ENCODE measurements at places on chromosomes 13 and 19.

GRCh38 chr13:112067116-112067741, at the start of gene SOX1:
SOX1 (plus strand) TSS chr13:112067149; CDS start chr13:112067659, 510 bp downstream.
- no peak for DNase-seq

- no peak for DNase-seq
These were observed 35.4 kb downstream of the KL start for GRCh38 chr13:33051632-33052031.

DNA sequence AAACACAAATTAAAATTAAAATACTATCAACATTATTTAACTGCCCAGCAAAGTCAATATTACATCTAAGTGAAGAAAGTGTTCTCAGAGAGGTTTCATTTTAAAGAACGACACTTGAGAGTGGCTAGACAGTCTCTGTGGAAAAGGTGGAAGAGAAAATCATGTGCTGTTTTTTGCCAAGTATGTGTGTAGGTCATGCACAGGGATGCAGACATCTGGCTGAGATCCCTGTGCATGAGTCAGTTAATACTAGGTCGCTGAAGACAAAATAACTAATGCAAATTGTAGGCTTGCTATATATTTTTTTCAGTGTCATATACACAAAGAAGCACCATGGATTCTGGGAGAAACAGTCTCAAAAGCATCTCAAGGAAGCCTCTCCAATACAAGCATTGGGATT, 44.3 kb upstream of the ENOX1 start:
- DNase-seq = no peak

DNA sequence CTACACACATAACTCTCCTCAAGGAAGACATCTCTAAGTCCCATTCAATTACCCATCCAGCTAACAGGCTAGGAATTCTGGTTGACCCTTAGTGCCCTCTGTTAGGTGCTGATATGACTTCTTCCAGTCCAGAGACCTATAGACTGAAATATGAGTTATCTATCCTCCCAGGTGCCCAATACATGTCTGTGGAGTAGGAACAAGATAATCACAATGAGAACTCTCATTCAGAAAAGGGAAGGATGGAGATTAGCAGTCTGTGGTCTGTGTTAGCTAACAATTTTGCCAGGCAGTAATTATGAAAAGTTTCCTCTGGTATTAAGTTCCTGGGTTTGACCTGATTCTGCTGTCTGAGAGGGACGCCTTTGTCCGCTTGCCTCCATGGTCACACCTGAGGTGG, 44.2 kb upstream of the SLAIN1 start:
- DNase-seq = no peak

DNA sequence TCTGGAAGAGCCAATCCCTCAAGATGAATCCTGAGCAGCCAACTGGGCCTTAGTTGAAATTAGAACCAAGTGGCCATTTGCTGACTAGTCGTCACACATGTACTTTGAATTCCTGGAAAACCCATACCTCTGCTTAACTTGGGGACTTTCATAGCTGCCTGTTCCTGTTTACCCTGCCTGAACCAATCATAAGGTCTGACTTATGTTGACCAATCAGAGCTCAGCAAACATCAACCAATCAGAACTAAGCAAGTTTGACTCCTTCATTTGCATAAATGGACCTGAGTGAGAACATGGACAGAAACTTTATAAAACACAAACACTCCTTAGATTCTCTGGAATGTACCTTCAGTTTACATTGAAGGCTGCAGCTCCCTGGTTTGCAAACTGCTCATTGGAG, 50.8 kb downstream of the LATS2 start:
- DNase-seq = no peak

- DNase-seq = no peak
These were observed 3.8 kb downstream of the MAMSTR start for GRCh38 chr19:48715681-48716171.

DNA sequence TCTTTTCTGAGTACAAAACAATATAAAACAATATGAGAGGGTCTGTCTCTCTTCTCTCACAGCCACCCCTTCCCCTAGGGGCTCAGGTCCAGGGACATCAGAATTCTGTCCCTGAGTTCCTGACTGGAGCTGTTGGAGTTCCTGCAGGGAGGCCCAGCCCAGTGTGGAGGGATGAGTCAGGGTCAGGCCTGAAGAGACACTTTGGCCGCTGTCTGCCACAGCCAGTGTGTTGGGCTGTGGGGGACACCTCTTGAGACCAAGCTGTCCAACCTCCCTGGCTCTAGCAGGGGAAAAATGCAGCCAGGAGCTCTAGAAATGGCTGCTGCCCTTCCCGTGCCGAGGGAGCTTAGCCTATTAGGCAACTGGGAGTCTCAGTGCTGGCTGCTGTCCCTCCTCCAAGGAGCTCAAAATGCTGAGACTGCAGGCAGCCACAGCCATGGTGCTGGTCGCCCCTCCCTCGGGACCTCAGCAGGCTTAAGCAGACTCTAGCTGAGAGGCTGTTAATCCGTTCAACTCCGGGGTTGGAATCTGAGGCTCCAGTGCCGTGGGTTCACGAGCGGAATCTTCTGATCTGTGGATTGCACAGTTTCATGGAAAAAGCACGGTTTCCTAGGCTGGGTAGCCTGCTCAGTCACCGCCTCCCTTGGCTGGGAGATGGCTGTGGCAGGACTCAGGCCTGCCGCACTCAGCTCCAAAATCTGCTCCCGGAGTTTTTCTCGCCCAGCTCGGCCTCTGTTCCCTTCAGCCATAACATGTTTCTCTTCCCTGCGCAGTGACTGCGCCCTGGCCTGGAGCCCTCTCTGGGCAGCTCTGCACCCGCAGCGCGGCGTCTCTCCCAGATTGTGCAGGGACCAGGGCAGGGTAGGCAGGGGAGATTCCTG, 3.8 kb upstream of the ZNF626 start:
- peak; percentile 89 for DNase-seq

DNA sequence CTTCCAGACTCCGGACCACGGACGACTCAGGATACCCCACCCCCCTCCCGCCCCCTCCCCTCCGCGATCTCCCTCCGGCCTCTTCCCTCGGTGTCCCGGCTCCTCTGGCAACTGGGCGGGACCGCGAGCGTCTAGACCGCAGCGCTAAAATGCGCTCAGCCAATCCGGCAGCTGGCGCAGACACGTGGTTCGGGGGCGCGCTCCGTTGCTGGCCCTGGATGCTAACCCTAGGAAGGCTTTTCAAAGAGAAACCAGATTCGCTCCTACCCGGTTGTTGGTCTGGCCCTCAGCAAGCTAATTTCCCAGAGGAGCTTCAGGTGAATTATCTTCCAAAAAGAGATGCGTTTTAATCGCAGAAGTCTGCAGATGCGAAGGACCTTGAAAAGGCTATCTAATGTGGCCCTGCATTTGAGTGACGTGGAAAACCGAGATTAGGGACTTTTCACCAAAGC, at the start of gene DZIP1:
TSS of gene DZIP1 (minus strand) at position 106 of the 452 bp plus-strand sequence. CDS start 2,677 bp downstream, outside the sequence.
- peak; percentile 30 for DNase-seq

GRCh38 chr13:79937311-79937710, 403.6 kb downstream of the SPRY2 start:
- no peak for DNase-seq

DNA sequence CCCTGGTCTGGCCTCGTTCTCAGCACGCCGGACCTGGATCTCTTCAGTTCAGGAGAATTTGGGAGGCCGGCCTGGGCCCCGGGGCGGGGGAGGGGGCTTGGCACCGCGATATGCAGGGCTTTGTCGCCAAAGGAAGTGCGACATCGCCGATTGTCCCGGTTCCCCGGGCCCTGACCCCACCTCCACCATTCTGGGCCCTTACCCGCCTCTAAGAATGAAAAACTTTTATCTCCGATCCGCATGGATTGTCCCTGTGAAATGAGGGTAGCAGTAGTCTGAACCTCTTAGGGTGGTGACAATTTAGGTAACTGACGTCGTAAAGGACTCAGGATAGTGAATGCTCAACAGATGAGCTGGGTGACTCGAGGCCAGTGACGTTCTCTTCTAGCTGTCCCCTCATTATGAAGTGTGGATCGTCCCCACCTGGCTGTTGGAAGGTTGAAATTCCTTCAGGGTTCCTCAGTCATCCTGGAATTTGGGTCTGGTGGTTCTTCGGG, 650 bp downstream of the DDA1 start:
- no peak for DNase-seq
